ENCODE measurements at places on chromosomes 11 and 22.

DNA sequence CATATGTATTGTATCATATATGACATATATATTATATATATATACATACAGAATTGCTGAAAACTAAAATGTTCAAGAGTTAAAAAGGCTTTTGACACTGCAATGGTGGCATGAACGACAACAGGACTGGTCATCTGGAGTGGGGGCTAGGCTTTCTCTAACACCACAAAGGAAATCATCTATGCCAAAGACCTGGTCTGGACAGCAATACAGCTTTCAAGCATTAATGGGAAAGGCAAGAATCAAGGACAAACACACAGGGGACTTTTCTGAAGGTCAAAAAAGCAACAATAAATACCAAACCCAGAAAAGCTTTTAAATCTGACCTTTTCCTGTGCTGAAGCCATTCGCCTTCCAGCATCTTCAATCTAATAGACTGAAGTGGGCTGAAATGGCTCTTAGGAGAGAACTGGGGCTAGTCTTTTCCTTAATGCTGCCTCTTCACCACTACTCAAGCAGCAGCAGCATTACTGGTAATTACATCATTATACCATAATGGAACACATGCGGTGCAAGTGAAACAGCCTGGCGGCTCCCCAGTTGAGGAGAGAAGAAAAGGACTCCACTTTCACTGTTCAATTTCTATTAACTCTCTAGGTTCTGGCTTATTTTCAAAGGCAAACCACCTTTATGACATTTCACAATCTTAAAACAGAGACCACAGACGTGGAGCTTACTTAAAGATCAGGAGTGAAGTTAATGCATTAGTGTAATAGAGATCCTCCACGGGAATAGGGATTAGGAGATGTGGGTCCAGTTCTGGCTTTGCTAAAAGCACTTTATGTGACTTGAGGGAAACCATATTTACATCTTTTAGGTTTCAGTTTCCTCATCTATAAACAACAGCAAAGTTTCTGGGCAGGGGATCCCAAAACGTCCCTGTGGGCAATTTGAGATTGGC, 63.0 kb downstream of the GAB2 start:
- DNase-seq, result peak; percentile 66

- DNase-seq, result no peak
Observed at GRCh38 chr22:27307545-27308247, 493.9 kb downstream of the MN1 start.

GRCh38 chr11:106022795-106023275, 795 bp upstream of the MSANTD4 start:
- DNase-seq, result no peak

DNA sequence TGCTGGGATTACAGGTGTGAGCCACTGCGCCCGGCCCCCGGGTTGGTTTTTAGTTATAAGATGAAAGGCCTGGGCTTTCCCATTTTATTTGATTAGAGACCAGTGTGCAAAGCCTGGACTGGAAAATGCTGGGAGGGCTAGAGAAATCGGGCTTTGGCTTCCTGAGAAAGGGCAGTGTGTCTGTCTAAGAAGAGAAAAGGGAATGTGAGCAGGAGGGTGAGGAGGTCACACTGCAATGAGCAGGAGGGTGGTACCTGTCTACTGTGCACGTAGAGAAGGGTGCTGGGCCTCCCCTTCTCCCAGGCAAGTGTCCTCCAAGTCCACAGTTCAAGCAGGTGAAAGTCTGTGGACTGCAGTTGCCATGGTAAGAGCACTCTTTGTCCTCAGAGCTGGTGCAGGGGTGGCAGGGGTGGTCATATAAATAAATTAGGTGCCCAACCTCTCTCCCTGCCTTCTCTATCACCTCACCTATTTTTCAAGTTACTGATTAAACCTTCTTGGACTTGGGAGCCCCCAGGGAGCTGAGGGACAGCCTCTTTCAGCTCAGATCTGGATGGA, 30.8 kb downstream of the SLC5A1 start:
- DNase-seq, result no peak

GRCh38 chr11:56846631-56847576, 98.4 kb upstream of the OR9G4 start:
- no peak for DNase-seq

- DNase-seq, result no peak
Observed at GRCh38 chr22:41177040-41177621, 28.0 kb upstream of the L3MBTL2 start.

GRCh38 chr22:45306139-45306538, 3.6 kb upstream of the FAM118A start:
- no peak for DNase-seq

DNA sequence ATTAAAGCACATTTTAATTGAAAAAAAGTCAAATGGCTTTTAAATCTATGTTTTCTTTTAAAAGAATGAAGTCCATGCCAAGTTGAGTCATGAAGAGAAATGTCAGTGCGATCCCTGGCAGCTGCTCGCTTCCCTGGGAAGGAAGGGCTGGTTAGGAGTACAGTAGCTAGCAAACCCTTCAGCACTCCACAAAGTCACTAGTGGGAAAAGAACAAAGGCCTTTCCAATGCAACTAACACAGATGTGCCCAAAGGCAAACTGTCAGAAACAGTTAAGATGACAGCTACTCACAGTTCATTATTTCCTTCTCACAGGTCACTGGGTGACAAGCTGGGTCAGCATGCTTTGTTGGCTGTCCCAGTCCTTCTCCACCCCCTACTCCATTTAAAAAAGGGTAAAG, 308.7 kb downstream of the DCDC1 start:
- DNase-seq, result no peak

- peak; percentile 39 for DNase-seq
Observed at GRCh38 chr11:27722117-27722952, 22.1 kb upstream of the BDNF start.

All from NCI-H82 (cell line).